ENCODE measurements at places on chromosomes 7 and 10.

DNA sequence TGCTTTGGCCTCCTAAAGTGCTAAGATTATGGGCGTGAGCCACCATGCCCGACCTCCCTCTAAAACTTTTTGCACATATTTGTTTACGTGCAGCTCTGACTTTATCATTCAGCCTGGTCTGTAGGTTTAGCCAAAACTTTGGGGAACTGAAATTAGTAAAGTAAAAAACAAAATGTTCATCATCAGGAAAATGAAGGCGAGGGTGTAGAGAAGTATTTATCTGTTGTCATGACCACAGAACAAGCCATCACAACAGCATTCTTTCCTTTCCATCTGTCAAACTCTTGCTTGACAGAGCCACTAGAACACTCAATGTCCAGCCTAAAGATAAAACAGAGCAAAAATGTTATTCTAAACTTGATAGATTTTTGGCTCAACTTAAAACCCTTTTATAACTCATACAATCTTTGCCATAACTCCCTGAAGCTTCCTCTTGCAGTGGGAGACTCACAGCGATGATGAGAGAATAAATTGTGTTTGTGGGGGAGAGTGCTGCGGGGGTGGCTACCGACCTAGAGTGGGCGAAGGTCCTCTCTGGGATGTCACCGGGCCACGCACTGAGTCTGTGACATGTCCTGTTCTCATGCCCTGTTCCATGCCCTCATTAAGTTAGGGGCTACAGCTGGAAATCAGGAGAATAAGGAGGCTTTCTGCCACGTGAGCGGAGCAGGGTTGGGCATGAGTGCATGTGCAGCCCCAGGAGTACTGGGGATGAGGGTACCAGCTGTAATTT lies 58.6 kb upstream of the MKRN1 start:
- no peak for DNase-seq

DNA sequence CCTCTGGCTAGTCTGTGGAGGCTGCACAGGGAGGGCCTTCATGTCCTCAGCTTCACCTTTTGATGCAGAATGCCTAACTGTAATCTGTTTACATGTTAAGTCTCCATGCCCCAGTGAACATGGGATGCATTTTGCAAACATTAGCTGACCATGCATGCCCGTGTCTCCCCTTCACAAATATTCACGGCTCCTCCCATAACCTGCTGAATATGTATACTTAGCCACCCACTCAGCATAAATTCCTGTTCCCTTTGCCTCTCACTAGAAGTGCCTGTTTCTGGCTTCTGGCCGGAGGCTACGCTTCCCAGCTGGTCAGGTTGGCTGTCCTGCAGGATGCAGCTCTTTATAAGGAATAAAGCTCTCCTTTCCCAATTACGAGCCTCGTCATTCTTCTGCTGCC lies 552.7 kb downstream of the DNAJB6 start:
- DNase-seq: no peak

- no peak for DNase-seq
Observed at GRCh38 chr10:124520558-124521428, 59.2 kb downstream of the LHPP start.

- no peak for DNase-seq
Observed at GRCh38 chr7:2357571-2357970, 2.9 kb downstream of the EIF3B start.

GRCh38 chr10:125002423-125003145 lies 60.7 kb downstream of the ZRANB1 start:
- no peak for DNase-seq

DNA sequence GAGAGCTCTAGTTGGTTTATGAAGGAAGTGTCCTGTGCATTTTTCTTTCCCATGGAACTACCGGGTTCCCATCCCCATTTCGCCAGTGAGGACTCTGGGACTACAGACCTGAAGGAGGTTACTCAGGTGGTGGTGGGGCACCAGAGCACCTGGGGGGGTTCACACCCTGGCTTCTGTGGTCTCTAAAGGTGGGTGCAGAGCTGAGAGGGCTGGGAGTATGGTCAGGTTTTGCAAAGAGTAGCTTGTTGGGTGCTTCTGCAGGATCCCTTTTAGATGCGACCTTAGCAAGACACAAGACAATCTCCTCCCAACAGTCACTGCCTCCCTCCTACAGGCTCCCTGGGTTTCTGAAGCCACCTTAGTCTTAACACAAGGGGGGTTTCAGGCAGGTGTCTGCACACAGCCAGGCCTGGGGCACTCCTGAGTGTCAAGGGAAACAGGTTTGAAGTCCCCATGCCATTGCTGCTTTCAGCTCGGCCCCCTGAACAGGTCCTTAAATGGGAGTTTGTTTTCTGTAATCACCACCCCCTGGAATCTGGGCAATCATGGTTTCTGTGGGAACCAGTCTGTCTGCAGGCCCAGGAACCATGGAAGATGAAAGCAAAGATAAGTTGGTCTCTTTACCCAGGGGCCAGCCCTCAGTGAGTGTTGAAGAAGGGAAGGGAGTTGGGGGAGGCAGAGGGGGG lies 9.9 kb upstream of the CXCL12 start:
- no peak for DNase-seq

GRCh38 chr10:5581670-5582566 lies 57.2 kb downstream of the CALML3 start:
- no peak for DNase-seq

- DNase-seq: no peak
Observed at GRCh38 chr10:87675396-87676376, 16.0 kb downstream of the PAPSS2 start.

DNA sequence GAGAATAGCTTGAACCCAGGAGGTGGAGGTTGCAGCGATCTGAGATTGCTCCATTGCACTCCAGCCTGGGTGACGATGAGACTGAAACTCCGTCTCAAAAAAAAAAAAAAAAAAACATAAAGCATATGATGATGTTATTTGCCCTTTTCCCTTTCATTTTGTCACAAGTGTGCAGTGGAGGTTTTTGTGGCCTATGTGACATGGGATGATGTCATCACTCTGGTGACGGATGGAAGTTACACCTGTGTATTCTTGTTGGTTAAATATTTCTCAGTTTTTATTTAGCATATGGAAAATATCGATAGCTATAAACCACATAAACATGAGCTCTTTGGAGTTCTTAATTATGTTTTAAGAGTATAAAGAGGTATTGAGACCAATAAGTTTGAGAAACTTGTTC lies 71.8 kb upstream of the EMX2 start:
- no peak for DNase-seq

DNA sequence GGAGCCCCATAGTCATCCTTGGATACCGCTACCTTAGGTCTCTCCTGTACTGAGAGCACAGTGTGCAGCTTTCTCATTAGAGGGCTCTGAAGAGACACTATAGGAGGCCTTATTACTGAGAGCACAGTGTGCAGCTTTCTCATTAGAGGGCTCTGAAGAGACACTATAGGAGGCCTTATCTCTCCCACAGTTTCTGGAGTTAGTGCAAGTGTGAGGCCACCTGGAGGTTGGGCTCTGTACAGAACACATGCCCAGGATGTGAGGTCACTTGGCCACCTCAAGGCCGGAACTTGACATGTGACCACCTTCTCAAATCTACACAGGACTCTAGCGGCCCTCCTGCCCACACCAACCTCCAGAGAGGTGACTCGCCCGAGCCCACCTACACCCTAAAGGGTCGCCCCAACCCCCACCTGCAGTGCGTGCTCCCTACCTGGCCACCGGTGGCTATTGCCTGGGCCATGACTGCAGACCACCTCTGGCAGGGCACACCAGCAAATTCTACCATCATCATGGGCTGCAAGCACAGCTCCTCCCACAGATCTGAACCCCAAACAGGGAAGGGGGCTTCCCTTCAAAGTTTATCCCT lies 24.6 kb downstream of the FRMPD2 start:
- no peak for DNase-seq

- DNase-seq: no peak
Observed at GRCh38 chr7:132250480-132251326, 325.6 kb downstream of the PLXNA4 start.

DNA sequence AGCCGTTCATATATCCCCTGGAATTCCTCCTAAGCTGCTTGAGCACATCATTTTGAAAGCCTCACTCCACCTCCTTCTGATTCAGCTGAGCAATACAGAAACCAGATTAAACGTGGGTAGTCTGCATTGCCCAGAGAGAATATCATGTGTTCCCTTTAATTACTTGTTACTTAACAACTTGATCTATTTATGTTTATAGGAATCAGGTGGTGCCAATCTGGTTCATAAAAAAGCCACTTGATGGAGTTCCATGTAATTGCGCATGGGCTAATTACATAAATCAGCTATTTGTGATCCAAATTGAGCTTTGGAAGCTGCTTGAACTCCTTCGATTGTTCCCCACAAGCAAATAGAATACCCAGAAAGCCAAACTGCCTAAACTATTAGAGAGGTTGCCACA lies 114.7 kb upstream of the ADCY1 start:
- DNase-seq: no peak

- DNase-seq: no peak
Observed at GRCh38 chr10:101686133-101686925, 8.6 kb downstream of the FBXW4 start.

- DNase-seq: no peak
Observed at GRCh38 chr7:27519793-27520469, 142.8 kb downstream of the HIBADH start.

DNA sequence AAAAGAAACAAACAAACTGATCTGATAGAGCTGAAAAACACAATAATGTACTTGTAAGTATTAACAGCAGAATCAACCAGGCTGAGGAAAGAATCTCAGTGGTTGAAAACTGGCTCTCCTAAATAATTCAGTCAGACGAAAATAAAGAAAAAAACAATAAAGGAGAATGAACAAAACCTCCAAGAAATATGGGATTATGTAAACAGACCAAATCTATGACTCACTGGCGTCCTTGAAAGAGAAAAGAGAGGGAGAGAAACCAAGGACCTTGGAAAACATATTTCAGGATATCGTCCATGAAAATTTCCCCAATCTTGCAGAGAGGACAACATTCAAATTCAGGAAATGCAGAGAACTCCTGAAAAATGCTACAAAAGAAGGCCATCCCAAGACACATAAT lies 62.9 kb downstream of the FBXL13 start:
- no peak for DNase-seq

DNA sequence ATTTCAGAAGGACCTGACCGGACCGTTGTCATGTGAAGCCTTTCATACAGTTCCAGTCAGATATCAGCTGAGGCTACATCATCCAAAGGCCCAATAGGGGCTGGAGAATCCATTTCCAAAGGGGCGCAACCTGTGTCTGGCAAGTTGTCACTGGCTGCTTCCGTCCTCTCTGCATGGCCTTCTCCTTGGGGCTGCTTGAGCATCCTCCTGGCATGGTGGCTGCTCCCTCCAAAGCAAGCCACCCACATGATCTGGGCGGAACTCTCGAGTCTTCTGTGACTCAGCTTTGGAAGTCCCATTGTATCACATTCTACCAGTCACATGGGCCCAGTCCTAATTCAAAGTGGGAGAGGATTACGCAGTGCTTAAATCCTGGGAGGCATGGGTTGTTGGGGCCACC lies 207.0 kb upstream of the SHH start:
- DNase-seq: no peak

DNA sequence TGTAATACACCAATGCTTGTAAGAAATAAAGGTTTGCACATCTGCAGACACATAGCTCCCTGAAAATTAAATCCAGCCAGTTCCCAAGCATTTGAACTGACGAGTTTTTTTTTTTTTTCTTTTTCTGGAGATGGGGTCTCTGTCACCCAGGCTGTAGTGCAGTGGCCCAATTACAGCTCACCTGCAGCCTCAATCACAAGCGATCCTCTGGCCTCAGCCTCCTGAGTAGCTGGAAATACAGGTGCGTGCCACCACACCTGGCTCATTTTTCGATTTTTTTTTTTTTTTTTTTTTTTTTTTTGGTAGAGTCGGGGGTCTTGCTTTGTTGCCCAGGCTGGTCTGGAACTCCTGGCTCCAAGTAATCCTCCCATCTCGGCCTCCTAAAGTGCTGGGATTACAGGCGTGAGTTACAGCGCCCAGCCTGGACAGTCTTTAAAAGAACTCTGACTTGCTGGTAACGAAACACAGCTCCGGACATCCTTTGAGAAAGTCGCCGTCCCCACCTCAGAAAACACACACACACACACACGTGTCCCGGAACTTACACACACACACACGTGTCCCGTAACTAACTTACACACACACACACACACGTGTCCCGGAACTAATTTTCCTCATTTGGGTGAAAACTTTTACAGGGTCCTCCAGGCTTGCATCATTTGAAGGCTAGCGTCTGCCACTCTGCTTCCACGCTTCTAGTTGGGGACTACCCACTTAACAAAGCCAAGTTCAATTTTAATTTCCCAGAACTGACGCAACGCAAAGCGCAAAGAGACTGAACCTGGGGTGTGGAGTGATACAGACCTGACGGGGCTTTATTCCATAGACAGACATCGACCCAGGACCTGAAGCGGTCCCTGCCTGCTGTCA lies 18.6 kb downstream of the OCM2 start:
- peak; percentile 18 for DNase-seq

- DNase-seq: no peak
Observed at GRCh38 chr10:118792526-118792925, 37.8 kb upstream of the CACUL1 start.

DNA sequence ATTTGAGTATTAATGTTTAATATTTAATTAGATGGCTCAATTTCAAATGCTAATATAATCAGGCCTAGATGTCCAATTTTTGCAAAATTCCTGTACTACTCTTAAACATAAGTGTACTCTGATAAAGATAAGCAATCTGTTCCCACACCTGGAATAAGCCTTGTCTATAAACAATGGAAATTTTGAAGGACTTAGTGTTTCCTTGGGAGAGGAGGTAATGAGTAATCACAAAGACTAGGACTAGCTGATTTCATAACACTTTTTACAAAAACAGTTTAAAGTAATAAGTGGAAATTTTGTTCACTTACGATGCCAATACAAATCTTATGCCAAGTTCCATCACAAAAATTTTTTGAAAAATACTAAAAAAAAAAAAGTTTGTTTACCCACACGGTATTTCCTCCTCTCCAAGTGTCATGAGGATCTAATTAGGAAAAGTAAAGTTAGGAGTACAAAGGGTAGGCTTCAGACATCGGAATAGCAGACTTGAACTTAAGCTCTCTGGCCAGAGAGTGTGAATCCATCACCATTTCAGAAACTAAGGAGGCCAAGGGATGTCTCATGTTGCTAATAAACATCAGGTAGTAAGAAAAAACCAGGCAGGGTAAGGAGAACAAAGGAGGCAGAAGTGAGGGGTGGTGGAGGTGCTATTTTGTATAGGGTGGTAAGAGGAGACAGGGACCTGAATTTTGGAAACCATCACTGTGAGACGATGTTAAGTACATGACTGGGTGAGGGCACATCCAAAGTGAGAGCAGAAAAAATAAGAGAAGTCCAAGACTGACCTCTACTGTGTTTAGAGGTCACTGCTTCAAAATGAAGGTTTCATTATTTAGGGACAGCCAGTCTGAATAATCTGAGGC lies 61.3 kb downstream of the RAPGEF5 start:
- DNase-seq: no peak

DNA sequence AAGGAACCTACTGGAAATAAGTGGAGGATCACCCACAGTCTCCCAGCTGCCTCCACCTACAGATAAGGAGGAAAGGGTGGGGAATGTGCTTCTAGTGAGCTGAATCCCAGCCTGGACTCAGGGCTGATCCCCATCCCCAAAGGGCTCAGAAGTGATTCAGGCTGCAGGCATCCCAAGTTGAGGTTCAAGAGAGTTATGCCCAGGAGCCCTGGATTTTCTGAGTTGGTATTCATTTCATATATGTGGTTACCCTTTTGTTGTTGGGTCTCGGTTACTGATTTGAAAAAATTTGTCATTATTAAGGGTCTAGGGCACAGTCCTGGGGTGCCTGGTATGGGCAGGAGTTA lies 30.0 kb upstream of the SRGN start:
- peak; percentile 32 for DNase-seq

Data from AG08396 (cell line).